NCI-H460 (cell line): ENCODE measurements at places on chromosomes 5 and 9.

GRCh38 chr9:110276781-110277180 lies 20.5 kb upstream of the TXN start:
- no peak for DNase-seq

GRCh38 chr5:113150821-113151220 lies 174.2 kb downstream of the DCP2 start:
- DNase-seq, result no peak

- DNase-seq, result no peak
These were observed 22.6 kb downstream of the OTULIN start for GRCh38 chr5:14687023-14687665.

- peak; percentile 16 for DNase-seq
These were observed 78.3 kb upstream of the HSPA9 start for GRCh38 chr5:138653502-138653901.

DNA sequence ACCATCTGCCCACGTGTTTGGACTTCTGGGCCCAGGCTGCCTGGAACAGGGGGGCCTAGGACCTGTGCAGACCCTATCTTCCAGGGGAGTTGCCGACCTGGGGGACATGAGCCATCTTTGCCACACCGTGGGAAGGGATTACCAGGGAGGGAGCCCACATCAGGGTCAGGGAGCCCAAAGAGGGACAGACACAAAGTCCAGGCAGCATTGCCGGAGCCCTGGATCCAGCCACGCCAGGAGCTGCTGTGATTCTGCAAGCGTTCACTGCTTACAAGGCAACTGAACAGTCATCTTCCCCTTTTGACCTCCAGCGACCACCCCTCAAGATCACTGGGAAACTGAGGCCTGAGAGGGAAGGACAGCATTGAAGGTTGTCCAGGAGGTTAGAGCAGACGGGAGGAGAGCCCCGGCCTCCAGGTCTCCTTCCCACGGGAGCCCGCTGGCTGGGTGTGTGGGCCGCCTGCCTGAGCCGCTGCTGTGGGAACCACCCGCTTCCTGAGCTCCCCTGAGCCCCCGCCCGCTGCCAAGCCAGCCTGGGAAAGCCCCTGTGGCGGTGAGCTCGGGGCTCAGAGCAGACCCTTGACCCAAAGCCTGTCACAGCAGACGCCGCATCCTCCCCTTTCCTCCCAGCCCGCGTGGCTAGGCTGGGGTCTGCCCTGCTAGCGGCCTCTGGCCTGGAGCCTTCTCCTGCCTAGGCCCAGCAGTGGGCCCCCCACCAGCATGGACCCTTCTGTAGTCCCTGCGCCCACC lies 17.1 kb upstream of the NOTCH1 start:
- no peak for DNase-seq

DNA sequence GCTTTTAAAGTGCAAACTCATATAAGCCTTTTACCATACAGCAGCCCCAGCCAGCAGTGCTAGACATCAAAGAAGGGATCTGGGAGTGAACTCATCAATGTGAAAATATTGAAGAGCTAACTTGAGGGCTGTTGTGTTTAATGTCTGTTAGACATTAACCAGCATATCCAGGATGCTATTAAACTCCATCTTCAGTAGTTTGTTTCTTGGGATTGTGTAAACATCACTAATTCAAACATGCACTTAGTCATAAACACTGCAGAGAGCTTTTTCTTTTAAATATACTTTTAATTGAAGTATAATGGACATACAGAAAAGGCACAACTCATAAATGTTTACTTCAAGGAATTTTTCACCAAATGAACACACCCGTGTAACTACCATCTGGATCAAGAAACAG lies 81.8 kb downstream of the TMEM252 start:
- no peak for DNase-seq
